M059J (cell line): ENCODE measurements at places on chromosomes 2 and 18.

- DNase-seq: no peak
Observed at GRCh38 chr2:64857581-64858471, 131.4 kb upstream of the SLC1A4 start.

DNA sequence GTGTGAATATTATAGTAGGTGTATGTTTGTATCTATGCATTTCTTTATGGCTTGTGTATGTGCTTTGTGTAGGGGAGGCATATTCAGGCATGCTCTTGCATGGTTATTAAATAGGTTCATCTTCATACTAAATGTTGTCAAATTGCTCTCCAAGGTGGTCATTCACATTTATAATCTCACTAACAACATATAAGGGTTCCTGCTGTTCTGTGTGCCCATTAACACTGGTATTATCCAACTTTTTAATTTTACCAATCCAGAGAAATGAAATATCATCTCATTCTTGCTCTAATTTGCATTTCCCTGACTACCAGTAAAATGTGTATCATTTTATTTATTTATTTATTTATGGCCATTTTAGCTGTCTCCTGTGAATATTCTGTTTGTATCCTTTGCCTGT lies 29.0 kb upstream of the RPL37A start:
- no peak for DNase-seq

GRCh38 chr2:231008131-231008530 lies 12.2 kb downstream of the SPATA3 start:
- DNase-seq: no peak

- DNase-seq: no peak
Observed at GRCh38 chr2:4357121-4357520, 653.7 kb downstream of the DCDC2C start.

GRCh38 chr2:238820916-238821315 lies 27.0 kb upstream of the TWIST2 start:
- peak; percentile 22 for DNase-seq

DNA sequence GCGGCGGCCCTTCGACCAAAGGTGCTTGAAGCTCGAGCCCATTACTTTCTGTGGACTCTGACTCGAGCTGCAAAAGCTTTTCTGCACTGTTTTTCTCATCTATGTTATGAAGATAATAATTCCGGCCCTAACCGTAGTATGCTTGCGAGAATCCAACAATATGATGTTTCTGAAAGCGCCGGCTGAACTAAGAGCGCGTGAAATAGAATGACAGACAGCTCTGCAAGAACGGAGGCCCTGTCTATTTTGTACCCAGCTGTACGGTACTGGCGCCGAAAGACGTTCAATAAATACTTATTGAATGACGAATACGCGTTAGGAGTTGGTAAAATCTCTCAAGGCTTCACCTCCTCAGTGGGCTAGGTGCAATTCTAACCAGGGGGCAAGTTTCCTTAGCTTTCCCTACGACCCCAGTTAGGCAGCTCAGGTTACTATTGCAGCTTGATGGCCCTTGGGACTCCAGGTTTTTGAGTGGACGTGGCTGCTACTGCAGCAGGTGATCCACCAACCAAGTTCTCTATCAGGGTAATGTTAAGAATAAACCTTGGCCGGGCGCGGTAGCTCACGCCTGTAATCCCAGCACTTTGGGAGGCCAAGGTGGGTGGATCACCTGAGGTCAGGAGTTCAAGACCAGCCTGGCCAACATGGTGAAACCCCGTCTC lies 570 bp downstream of the SCRN3 start:
- DNase-seq: peak; percentile 27

DNA sequence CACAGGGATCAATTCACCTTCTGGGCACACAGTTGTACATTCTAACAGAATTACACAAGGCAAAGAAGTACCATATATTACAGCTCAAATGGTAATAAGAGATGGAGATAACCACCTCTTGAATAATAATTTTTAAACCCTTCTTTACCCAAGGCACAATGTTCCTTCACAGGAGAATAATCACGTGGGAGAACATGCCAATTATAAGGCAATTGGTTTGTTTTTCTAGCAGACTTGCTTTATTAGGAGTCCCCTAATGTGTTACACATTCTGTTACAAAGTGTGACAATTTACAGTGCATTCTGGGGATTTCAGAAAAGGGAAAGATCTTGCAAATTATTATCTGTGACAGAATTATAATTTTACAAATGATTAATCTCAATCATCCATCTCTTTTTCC lies 380.3 kb downstream of the RND3 start:
- DNase-seq: no peak

DNA sequence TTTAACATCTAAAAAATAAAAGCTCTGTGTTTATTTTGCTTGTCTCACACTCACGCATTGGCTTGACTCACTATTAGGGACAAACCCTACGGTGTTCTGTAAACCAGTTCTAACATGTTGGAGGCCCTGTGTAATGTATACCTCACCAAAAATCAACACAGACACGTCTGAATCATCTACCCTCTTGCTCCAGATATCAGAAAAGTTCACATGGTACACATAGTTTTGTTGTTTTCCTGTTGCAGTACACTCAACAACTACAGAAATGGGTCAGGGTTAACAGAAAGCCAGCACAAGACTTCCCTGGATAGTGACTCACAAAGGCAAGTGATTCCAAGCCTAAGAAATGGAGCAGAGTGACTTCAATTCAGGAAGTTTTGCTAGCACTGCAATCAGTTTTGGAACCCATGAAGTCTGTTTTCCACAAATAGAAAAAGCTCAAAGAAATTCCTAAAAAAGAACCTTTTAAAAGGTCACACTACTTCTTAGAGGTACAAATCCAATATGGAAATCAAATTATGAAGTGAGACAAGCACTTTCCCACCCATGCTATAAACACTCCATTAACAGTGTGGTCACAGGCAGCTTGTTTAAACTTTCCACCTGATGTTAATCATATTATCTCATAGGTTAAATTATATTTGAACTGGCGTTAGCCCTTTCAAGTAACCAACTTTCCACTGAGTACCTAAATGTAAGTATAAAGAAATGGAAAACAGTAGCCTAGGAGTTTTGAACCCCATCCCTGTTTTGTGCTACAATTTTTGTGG lies 87.4 kb downstream of the GAREM1 start:
- peak; percentile 11 for DNase-seq

- DNase-seq: no peak
Observed at GRCh38 chr2:100887713-100888495, 68.0 kb downstream of the NPAS2 start.

- peak; percentile 17 for DNase-seq
Observed at GRCh38 chr18:76610933-76611749, 116.1 kb upstream of the ZNF516 start.

DNA sequence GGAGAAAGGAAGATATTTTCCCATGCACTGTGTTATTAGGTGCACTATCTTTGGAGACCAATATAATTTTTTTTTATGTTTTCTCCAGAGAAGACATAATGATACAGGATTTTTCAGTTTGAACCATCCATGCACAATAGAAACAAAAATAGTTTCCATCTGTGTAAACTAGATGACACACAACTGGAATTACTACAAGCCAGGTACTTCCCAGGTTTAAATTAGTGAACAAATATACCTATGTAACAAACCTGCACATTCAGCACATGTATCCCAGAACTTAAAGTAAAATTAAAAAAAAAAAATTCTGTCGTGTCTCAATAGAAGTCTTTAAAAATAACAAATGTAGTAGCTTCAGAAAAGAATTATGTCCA lies 1616.8 kb upstream of the ACVR2A start:
- no peak for DNase-seq

- DNase-seq: no peak
Observed at GRCh38 chr2:203591642-203592041, 56.5 kb upstream of the RAPH1 start.

DNA sequence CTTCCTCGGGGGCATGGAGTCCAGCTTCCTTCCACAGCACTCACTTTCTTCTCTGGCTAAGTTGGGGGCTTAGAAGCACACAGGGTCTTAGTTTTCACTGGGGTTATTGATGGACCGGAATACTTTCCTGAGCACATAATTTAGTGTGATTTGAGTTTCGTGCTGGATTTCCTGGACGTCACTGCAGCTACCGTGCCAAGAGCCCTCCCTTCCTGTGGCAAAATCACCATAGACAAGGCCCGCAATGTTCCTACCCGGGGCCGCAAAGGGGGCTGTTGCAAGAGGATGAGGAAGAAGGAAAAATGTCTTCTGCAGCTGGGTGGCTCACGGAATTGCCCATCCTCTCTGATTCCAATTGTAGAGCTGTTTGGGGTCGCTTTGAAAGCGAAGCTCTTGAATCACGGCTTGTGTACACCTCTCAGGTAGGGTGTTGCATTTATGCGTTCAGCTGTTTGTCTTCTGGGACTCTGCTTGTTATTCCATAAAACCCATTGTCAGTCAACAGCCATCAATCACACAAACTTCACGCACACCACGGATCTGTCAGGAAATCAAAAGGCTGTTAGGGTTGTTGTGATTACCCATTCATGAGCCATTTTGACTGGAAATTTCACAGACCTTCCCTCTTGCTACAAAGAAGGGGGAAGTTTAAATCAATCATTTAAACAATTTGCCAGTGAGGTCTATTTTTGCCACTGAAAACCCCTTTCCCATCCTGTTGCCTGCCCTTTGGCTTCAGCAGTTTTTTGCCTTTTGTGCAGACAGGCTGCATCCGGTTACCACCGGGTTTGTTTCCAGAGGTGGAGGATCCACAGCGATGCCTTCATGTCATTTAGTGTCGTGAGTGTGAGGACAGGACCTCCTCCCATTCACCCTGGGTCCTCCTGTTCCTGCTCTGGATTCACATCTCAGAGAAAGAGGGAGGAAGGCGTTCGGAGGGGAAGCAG lies 36.0 kb downstream of the SMIM21 start:
- DNase-seq: no peak

GRCh38 chr18:37445368-37445767 lies 120.2 kb downstream of the CELF4 start:
- DNase-seq: peak; percentile 74

- no peak for DNase-seq
Observed at GRCh38 chr18:79486356-79487182, 90.8 kb downstream of the NFATC1 start.

GRCh38 chr18:51278045-51278649 lies 80.7 kb upstream of the MEX3C start:
- DNase-seq: peak; percentile 24

DNA sequence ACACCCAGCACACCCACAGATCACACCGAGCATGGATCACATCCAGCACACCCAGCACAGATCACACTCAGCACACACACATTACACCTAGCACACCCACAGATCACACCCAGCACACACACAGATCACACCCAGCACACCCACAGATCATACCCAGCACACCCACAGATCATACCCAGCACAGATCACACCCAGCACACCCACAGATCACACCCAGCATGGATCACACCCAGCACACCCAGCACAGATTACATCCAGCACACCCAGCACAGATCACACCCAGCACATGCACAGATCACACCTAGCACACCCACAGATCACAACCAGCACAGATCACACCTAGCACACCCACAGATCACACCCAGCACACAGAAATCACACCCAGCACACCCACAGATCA lies 118.6 kb downstream of the DYSF start:
- no peak for DNase-seq

GRCh38 chr2:85787981-85788340 lies 34.2 kb downstream of the ATOH8 start:
- DNase-seq: no peak

DNA sequence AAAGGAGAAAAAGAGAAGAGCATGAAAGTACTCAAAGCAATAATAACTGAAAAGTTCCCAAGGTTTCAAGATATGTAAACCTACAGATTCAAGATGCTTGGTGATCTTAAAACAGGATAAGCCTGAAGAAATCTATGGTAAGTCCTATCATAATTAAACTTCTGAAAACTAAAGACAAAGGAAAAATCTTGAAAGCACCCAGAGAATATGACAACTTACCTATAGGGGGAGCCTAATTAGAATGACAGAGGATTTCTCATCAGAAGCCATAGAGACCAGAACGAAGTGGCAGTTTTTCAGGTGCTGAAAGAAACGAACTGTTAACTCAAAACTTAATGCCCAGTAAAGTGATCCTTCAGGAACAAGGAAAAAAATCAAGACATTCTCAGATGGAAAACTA lies 59.7 kb downstream of the XDH start:
- DNase-seq: peak; percentile 43

DNA sequence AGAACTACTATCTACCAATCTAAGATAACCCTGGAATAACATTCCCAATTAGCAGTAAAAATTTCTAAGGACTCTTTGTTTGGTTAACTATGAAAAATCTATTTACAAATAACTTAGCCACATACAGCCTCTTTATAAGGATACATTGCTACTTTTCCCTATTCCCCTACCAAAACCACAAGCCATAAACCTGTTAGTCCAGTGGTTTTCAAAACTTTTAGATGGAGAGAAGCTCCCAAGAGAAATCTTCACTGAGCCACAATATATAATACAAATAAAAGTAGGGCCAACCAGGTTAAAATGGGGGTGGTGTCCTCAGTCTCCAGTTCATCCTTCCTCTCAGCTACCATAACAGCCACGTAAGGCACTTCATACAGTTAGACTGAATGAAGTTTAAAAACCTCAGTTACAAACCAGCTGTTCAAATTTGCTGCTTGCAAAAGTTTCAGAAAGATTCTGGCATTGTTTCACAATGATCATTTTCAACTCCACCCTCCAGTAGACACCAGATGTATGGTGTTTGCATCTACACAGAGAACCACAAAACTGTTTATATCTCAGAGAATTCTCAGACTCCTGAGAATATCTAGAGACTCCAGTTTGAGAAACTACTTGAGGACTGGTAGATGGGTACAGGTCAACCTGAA lies 26.0 kb downstream of the SOS1 start:
- DNase-seq: no peak

DNA sequence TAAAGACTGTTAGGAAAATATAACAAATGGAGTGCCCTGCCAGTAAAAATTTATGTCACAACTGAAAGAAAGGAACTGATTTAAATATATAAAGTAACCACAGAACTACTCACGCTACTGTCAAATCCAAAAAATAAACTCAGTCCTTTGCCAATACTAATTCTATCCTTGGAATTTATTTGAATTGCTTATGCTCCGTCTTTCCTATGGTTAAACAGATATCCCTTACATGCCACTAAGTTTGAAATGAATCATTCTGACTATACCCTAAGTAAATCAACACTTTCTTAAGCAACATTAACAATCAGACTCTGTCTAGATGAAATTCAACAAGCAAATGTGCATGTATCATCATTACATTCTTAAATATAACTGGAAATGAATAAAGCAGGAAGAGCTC lies 9.8 kb downstream of the HNRNPLL start:
- DNase-seq: peak; percentile 17

DNA sequence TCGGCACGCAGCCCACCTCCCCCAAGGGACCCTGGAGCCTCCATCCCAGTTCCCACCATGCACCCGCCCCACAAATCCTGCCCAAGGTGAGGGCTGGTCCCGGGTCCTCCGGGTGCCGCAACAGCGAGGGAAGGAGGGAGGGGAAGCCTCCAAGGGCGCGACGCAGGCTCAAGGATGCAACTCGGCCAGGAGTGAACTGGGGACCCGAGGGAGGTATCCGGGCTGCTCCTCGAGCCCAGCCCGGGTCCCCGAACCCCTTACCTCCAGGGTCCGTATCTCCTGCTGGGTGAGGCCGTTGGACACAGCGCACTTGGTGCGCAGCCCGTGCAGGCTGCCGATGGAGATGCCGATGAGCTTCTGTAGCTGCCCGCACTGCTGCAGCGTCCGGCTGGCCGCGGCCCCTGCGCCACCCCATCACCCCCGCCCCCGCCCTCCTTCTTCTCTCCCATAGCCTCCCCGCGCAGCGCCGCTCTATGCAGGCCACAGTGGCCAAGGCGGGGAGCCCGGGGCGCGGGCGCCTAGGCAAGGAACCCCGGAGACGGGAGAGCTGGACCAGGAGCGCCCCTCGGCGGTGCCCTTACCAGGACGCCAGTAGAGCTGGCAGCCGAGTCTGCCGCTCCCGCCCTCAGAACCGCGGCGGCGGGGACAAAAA lies 124.1 kb downstream of the ANKRD30BL start:
- DNase-seq: no peak
